Mucosa of descending colon (tissue), 3 donors: ENCODE measurements at places on chromosomes 2 and 18. TPM values are rescaled to one million over a fixed set of nuclear protein-coding genes. Genes with fewer than 3 reads are reported as not detected.
A peak's percentile ranks its signal among the peaks of the same experiment; 100 is the strongest.

- peak; percentile 69 for DNase-seq
Measured at GRCh38 chr2:229133155-229133772, 137.8 kb downstream of the PID1 start.

DNA sequence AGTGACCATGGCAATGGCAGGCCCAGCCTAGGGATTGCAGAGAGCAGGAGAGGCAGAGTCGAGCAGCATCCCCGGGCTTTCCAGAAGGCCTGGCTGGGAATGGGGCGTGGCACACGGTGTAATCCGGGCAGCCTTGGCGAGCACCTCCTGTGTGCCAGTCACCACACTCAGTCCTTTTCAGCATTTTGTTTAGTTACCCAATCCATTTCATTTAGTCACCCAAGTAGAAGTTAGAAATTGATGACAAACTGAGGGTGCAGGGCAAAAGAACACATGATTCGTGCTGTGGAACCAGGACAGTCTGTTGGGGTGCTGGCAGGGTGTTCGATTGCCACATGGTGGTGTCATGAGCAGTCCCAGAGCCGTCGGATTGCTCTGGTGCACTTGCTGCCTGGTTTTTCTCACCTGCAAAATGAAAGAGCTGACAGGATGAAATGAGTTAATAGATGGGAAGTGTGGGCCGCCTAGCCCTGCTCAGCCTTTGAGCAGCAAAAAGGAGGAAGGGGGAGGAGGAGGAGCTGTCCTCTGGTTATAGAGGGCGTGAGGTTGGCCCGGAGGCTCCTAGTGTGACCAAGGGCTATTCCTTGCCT lies 299.4 kb downstream of the AGAP1 start:
- no peak for DNase-seq

DNA sequence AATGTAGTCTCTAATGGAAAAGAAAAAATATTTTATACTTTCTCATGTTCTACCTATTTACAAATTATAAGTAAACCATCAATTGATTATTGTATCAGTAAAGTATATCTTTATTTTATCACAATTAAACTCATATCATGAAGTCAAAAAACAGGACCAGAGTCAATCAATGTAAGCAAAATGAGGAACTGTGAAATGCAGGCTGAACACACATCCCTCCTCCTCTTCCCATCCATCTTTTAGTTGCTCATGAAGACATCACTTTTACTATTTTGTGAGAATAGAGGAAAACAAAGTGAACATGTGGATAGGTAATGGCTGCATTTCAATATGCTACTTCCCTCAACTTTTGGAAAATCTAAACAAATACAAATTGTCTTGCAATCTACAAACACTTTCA lies 188.8 kb upstream of the PGAP1 start:
- DNase-seq: no peak

The AQP12A gene
- total RNA-seq: not detected

GRCh38 chr2:16064745-16065144 lies 124.4 kb downstream of the MYCN start:
- DNase-seq: no peak

DNA sequence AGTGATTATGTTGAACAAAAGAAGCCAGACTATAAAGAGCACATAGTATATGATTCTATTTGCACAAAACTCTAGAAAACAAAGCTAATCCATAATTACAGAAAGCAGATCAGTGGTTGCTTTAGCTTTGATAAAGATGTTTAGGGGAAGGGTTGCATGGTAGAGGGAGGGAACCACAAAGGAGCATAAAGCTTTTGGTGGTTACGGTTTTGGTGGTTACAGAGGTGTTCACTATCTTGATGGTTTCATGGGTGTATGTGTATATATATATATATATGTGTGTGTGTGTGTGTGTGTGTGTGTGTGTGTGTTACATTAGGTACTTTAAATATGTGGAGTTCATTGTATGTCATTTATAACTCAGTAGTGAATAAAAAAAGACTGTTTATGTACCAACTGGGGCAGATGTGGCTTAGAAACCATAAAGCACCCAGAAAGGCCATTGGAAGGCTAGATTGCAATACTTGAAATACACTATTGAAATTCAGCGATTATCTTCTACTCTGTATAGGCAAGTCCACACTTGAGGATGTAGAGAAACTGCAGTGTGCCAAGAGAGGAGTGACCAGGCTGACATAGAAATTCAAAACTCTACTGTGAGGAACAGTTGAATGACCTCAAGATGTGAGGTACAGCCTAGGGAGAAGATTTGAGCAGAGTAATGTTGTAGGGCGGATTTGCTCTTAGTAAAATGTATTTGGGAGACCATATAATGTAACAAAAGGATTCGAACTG lies 60.6 kb downstream of the CAB39 start:
- DNase-seq: no peak

- no peak for DNase-seq
Measured at GRCh38 chr2:60498127-60498815, 55.2 kb downstream of the BCL11A start.

- DNase-seq: no peak
Measured at GRCh38 chr2:105576440-105577241, 168.1 kb upstream of the NCK2 start.

DNA sequence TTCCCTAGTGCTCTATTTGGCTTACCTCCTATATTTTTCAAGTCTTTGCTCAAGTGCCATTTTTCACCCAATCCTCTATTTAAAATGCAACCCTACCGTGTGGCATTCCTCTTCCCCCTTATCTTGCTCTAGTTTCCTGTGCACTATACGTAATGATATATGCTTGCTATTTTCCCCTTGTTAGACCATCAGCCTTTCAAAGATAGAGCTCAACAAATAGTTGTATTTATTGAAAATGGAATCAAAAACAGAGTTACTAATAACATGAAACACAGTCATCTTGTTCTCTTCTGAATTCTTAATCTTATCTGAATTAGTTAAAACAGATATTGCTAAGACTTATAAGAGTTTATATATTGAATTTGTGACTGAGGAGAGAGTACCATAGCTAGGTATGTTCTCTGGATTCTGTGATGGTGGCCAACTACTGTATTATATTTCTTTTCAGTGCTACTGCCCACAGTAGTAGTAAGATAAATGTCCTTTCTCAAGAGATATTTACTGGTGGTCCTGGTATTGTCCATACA lies 55.3 kb downstream of the CAB39 start:
- no peak for DNase-seq

GRCh38 chr2:56292951-56293350 lies 109.2 kb downstream of the CCDC85A start:
- DNase-seq: no peak

- no peak for DNase-seq
Measured at GRCh38 chr2:176565641-176566323, 296.5 kb downstream of the MTX2 start.

The IL36G gene
- not detected for total RNA-seq

DNA sequence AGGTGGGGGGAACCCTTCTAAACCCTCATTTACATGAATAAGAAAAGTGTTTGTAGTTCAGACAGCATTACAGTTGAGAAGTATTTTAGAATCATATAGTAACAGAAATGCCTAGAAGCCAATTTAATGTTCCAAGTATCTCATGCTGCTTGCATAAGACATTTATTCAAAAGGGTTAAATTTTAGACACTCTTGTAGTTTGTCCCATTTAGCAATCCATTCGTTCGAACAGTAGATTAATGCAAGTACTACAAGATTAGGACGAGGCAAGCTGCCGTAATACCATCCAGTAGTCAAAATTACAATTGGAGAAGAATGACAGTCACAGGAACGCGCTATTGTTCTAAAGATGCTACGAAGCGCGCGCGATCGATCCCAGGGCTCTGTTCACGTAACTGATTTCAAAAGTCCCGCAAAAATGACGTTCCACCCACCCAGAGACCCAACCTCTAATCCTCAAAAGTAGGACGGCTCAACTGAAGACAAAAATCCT lies 1.2 kb downstream of the TMEM237 start:
- no peak for DNase-seq

GRCh38 chr2:196101325-196101991 lies 32.8 kb upstream of the DNAH7 start:
- DNase-seq: no peak

GRCh38 chr2:163207693-163208370 lies 369.3 kb upstream of the KCNH7 start:
- DNase-seq: no peak

GRCh38 chr2:69911985-69912563 lies 2.8 kb upstream of the MXD1 start:
- DNase-seq: no peak

DNA sequence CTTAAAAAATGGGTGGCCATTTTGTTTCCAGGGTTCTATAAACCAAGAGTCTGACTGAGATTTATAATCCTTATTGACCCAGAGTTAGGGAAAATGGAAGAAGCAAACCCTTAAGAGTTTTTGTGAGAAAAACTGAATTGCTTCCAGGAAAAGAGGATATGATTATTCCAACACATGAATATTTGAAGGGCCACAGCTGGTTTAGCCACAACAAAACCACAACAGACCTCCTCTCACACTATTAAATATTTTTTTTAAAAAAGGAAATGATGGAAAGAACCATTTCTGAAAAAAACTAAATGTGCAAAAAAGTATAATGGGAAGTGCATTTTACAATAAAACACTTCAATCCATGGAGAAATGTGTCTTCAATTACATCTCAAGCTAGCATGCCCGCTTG lies 182.7 kb downstream of the ETAA1 start:
- DNase-seq: no peak

The C18orf32 gene
- 57.8 TPM for total RNA-seq

GRCh38 chr2:205769495-205769850 lies 87.2 kb downstream of the NRP2 start:
- DNase-seq: no peak

DNA sequence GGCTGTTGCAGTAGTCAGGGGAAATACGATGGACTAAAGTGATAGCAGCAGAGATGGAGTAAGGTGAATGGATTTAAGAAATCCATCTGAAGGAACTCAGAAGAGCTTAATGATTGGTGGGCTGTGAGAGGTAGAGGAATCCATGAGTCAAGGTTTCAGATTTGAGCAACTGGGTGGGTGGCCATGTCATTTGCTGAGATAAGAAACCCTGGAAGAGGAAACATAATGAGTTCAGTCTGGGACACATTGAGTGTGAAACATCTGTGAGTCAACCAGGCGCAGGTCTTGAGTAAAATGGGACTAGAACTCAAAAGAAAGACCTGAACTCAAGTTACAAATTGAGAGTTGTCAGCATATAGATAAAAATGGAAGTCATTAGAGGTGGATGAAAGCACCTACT lies 19.7 kb upstream of the ASNSD1 start:
- no peak for DNase-seq

DNA sequence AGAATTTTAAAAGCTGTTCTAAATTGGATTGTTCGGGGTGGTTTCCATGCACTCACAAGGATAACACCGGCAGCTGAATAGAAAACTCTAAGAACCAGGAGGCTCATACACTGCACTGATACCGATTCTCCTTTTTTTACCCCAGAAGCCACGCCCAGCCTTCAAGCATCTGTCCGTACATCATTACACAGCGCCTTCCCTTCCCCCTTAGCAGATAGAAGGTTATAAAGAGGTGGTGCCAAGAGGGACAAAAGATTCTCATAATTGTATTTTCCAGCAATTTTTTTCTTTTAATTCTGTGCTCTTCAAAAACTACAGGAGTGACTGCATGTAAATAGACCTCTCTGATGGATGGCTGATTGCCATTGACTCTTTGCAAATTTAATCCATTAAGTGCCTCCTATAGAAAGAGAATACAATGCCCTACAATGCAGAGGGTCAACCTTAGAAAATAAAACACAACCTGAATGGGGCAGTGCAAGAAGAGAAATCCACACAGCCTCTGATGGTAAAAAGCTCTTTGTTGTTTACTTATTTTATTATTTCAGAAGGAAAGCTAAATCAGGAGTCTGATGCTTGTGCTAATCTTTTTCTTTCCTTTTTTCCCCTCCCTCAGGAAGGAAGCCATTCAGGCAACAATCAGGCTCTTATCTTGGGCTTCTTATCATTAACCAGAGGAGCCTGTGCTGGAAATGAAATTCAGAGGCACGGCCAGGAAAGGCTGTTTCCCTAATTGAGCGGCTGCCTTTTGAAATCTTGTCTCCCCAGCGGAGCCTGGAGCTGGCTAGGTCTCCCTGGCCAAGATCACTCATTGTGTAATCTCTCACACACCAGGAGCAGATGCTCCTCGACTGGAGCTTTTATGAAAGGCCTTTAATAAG lies 198.9 kb upstream of the NABP1 start:
- peak; percentile 41 for DNase-seq

DNA sequence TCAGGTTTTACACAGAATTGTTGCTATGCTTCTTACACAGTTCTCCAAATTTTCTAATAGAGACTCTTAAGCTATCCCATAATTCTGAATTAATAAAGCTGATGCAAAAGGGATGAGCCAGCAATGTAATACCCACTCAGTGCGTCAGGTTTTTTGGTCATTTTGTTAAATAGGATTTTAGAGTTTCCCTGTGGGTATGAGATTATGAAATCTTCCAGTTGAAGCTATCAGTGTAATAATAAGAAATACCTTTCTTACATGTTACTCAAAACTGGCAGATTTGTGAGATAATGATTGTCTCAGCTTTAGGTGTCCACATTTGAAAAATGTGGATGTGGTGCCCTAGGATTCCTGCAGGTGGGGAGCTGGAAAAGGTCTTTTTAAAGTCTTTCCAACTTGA lies 44.5 kb downstream of the SOCS6 start:
- no peak for DNase-seq

The MPP4 gene
- total RNA-seq: not detected

The RUFY4 gene
- total RNA-seq: not detected

The ZCCHC2 gene
- total RNA-seq: 27.5 TPM

- DNase-seq: no peak
Measured at GRCh38 chr2:160465002-160465401, 28.6 kb downstream of the RBMS1 start.

- no peak for DNase-seq
Measured at GRCh38 chr18:8140841-8141501, 468.3 kb upstream of the RAB12 start.
